Caudate nucleus (tissue), 63 donors: ENCODE measurements at places on chromosomes 1 and 21.
A peak's percentile ranks its signal among the peaks of the same experiment; 100 is the strongest.

GRCh38 chr1:13706046-13706445 is 6.1 kb downstream of the PRDM2 start:
- no peak for DNase-seq

- DNase-seq = no peak
These were observed 265.7 kb upstream of the TMEM51 start for GRCh38 chr1:14887764-14888350.

DNA sequence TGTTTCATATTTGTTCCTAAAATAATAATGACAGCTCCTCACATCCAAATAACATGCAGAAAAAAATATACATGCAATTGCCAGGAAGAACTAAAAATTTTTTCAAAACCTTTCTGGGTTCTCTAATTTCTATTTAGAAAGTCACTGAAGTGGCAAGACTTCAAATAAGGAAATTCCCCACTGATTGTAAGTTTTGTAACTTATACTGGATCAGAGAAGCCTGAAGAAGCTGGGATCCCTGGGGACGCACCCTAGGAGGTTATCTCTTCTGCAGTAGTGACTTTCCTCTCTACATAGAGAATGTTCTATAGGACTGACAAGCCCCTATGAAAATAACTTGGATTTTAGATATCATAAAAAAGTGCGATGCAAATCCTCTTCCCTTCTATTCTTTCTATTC is 182.6 kb downstream of the MRPL39 start:
- no peak for DNase-seq

DNA sequence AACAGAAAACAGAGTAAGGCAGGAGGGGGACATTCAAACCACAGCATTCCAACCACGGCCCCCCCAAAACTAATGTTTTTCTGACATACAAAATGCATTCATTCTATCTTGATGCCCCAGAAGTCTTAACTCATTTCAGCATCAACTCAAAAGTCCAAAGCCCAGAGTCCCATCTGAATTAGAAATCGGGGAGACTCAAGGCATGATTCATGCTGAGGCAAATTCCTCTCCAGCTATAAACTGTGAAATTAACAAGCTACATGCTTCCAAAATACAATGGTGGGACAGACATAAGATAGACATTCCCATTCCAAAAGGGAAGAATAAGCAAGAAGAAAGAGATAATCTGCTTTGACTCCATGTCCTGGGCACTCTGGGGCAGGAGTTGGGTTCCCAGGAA is 73.9 kb downstream of the KCNJ15 start:
- DNase-seq = no peak

DNA sequence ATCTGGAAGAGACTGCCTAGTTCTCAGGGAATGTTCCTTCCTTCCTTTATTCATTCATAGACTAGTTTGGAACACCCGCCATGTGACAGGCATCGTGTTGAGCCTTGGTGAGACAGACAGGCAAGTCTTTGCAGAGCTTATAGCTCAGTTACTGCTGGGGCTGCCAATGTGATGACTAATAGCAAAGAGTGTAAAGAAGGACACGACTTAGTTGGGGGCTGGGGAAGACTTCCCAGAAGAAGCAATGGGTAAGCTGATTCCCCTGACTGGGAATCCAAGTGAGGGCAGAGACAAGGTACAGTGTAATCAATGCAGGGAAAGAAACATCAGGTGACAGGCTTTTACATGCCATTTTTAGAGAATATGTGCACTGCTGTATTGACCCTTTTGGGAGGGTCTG is 51.2 kb downstream of the TENT5C start:
- DNase-seq = no peak

DNA sequence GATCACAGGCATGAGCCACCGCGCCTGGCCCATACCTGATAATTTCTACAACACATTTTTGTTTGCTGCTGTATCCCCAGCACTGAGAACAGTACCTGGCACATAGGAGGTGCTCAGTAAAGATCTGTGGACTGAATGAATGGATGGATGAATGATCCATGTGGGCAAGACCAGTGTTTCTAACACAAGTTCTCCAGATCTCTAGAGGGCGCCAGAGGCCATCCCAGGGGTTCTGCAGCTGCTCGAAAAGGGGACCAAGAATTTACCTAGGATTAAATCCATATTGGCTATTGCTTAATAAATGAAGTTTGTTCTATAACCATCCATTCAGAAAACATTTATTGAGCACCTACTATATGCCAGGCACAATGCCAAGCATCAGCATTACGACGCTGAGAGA is 167.7 kb downstream of the ACTL8 start:
- peak; percentile 56 for DNase-seq

DNA sequence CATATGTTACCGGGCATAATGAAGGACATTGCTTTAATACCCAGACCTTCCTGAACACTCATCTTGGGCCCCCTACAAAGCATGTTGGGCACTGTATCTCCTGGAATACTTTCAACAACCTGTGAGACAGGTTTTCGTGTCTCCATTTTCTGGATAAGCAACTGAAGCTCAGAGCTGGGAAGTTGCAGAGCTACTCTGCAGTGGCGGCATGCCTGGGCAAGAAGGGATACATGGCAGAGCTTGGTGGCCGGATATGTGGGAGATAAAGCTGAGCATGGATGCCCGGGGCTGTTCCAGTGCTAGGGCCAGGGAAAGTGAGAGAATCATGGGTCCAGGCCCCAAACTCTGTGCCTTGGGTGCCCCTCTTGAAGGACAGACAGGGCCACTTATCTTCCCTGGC is 71.6 kb upstream of the KCND3 start:
- DNase-seq = no peak

DNA sequence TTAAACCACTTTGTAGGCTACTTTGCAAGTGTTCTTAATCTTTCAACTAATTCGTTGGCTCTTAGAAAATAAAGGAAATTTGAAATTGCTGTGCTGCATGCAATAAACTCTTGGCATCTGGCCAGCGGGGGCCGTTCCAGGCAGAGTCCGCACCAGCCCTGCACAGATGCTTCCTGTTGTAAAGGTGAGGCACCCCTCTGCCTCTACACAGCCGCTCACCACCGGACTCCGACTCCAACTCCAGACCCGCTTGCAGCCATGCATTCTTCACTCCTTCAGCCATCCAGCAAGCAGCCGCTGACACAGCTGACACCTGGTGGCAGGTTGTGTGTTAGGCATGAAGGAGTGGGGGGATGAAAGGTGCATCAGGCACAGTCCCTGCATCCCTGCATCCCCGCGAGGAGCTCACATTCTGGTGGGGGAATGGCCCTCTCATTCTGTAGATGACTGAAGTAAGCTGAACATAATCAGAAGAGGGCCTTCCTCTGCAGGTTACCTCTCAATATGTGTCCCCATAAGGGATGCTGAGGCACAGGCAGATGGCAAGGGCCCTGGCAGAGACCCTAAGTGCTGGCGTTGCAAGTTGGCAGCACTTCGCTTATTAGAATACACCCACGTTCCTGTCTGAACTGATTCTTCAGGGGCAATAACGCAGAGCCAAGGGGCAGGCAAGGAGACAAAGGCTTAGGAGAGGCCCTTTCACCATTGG is 56.8 kb downstream of the GLIS1 start:
- DNase-seq = no peak

GRCh38 chr1:98264727-98265126 is 343.9 kb upstream of the DPYD start:
- no peak for DNase-seq

GRCh38 chr1:109535971-109536491 is 3.6 kb upstream of the GPR61 start:
- peak; percentile 90 for DNase-seq

GRCh38 chr1:15674386-15675159 is 9.5 kb upstream of the PLEKHM2 start:
- DNase-seq = no peak
